Vagina (tissue), 2 donors: ENCODE measurements at places on chromosomes 1 and 21.

DNA sequence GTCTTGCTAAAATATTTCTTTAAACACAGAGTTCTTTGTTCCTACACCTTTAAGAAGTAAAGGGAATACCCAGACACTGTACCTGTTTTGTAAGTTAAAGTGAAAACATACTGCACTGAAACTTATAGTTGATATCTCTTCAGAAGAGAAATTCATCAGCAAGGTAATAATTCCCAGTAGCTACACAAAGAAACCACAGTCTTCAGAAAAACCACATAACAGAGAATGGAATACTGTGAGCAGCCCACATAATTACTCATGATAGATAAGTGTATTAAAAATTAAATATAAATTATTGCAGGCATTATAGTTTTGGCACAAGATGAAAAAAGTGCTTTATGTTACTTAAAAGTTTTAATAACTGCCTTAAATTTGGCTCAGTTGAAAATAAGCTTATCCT lies 276.6 kb downstream of the SETD4 start:
- no peak for DNase-seq

- DNase-seq = no peak
These were observed 65.7 kb downstream of the NENF start for GRCh38 chr1:212498283-212499040.

DNA sequence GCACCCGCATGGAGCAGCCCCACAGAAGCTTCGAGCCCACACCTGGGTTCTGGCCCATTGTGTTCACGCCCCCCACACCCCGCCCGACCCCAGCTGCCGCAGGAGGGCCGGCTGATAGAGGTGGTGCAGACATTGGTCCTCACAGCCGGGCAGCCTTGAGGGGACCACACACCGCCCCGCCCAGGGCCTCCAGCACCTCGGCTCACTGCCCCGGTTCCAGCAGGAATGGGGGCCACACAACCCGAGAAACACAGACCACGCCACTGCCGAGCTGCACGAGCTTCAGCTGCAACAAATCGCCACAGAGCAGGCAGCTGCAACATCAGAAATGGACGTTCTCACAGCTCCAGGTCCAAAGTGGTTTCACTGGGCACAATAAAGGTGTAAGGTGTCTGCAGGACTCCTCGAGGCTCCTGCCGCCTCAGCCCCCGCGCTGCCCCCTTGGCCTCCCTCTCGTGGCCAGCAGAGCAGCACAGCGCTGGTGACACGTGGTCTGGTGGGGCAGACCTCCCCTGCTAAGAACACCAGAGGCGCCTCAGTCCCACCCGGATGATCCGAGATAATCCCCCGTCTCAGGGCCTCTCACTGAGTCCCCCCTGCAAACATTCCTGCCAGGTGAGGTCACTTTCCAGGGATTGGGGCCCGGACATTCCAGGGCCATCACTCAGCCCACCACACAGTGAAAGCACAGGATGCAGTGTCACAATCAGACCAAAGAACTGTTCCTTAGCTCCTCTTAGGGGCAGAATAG lies 62.3 kb upstream of the ADARB1 start:
- no peak for DNase-seq

DNA sequence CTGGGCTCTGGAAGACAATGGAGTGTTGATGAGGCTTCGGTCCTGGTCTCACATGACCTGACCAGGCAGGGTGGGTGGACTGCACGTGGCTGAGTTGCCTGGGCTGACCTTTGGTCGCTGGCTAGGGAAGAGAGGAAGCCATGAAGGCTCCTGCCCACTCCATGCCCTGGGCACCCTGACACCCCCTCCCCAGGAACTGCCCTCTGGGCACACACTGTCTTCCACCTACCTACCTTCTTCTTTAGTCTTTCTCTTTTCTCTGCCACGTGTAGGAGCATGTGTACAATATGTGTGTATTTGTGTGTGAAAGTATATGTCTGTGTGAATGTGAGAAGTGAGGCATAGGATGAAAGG lies 15.1 kb downstream of the POU3F1 start:
- no peak for DNase-seq

- DNase-seq = no peak
These were observed 240.8 kb upstream of the FGGY start for GRCh38 chr1:59055908-59056719.
